Activated naive CD8-positive, alpha-beta T cell treated with anti-CD3 and anti-CD28 coated beads, Interleukin-2, amount 10 ng/mL, durations not matched to agents 7 days and 5 days (primary cell): ENCODE measurements at places on chromosomes 13 and 19. TPM values are rescaled to one million over a fixed set of nuclear protein-coding genes. Genes with fewer than 3 reads are reported as not detected.

Gene KCNN4
- total RNA-seq: 45.4 TPM

GRCh38 chr13:22108283-22108942, 437.5 kb downstream of the FGF9 start:
- H3K36me3 ChIP-seq: peaks cover 16% of the 10 kb centered on the region
- H3K4me1 ChIP-seq: peaks cover 29% of the 10 kb centered on the region
- DNase-seq: no peak
- H3K4me3 ChIP-seq: no peak overlapping the region
- no peaks in the 10 kb centered on the region for H3K27me3 ChIP-seq

DNA sequence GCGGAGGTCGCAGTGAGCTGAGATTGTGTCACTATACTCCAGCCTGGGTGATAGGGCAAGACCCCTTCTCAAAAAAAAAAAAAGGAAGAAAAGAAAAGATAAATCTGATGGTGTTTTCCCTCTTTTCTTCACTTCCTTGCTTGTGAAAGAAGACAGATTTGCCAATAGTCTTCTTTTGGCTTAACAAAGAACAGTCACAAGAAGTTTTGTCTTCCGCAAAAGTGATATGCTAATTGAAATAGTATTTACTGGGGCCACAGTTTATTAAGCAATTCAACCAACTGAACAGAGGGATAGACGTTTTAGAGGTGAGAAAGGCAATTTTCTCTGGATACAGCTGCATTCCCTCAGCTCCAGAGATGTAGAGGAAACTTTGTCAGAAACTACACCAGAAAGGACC, 22.9 kb upstream of the PLAUR start:
- no peaks in the 10 kb centered on the region for H3K36me3 ChIP-seq
- no peaks in the 10 kb centered on the region for H3K4me1 ChIP-seq
- H3K4me3 ChIP-seq: no peak overlapping the region
- no peak overlapping the region for H3K27ac ChIP-seq
- peaks cover 12% of the 10 kb centered on the region for H3K27me3 ChIP-seq
- DNase-seq: no peak

- peaks cover 11% of the 10 kb centered on the region for H3K27me3 ChIP-seq
- DNase-seq: no peak
- H3K36me3 ChIP-seq: no peaks in the 10 kb centered on the region
- no peak overlapping the region for H3K27ac ChIP-seq
- H3K4me3 ChIP-seq: no peak overlapping the region
- H3K4me1 ChIP-seq: no peaks in the 10 kb centered on the region
Measured at GRCh38 chr19:3316659-3317207, 49.6 kb upstream of the NFIC start.
